ENCODE measurements at places on chromosomes 11 and 22.

GRCh38 chr11:117097014-117097388 is 1.2 kb downstream of the SIK3 start:
- DNase-seq: no peak

DNA sequence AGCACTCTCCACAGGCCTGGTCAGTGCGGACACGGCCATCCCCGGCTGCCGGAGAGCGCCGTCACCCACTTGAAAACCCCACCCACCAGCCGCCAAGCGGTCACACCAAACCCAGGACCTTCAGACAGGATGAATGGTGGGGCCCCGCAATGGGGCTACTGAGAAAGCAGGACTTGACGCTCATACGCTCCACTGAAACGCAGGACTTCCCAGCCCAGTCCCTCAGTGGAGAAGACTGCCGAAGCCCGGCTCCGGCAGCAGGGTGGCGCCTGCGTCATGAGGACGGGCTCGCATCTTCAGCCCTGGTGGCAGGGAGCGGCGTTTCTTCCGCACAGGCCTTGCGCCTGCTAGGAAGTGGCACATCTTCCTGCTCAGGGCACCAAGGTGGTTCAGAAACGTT is 15.3 kb upstream of the PHLDA2 start:
- no peak for DNase-seq

- no peak for DNase-seq
Measured at GRCh38 chr22:49833340-49834007, 5.8 kb upstream of the BRD1 start.

DNA sequence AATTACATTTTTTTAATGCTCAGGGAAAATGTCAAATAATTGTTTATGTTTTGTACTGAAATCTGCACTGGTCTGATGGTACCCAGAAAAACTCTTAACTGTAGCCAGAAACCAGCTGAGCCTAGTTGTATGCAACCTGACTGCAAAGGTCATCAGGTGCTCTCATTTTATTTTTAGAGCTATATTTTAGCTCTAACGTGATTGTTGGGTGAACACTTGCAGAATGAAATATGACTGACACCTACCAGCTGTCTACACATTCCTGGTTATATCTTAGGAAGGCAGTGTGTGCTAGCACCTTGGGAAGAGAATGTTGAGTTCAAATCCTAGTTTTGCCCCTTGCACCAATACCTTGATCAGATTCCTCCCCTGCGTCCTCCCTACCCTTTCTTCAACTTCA is 23.6 kb downstream of the PTPRJ start:
- no peak for DNase-seq

DNA sequence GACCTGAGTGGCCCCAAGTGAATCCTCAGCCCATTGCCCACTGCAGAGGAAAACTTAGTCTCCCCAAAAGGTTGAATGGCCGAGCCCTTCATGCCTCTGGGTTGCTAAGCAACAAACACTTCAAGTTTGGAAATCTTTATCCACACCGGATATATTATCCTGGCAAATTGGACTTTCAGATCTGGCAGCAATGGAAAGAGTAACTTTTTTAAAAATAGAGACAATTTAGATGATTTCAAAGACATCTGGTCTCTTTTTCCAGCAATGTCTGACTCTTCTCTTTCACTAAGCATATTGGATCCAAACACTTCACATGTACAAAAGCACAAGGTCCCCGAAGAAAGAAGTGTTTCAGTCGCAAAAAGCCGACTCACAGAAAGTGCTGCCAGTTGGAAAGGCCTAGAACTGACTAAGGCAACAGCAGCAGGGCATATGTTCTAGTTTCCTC is 505.3 kb downstream of the SOX6 start:
- no peak for DNase-seq

DNA sequence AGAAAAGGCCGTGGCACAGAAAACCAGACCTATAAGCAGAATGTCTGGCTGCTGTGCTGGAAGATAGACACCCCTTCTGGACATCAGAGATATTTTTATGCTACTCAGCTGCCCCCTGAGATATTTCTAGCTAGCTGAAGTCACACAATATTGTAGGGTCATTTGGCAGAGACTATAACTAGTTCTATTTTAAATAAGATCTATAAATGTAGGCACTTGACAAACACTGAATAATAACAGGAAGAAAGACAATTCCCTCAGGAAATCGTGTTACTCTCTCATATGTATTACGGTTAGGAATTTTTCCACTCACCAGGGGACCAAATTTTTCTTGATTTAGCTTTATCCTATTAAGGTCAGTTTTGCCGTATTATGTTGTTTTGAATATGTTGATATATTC is 845.4 kb downstream of the OPCML start:
- no peak for DNase-seq

GRCh38 chr11:68508425-68508824 is 47.9 kb downstream of the PPP6R3 start:
- DNase-seq: no peak

DNA sequence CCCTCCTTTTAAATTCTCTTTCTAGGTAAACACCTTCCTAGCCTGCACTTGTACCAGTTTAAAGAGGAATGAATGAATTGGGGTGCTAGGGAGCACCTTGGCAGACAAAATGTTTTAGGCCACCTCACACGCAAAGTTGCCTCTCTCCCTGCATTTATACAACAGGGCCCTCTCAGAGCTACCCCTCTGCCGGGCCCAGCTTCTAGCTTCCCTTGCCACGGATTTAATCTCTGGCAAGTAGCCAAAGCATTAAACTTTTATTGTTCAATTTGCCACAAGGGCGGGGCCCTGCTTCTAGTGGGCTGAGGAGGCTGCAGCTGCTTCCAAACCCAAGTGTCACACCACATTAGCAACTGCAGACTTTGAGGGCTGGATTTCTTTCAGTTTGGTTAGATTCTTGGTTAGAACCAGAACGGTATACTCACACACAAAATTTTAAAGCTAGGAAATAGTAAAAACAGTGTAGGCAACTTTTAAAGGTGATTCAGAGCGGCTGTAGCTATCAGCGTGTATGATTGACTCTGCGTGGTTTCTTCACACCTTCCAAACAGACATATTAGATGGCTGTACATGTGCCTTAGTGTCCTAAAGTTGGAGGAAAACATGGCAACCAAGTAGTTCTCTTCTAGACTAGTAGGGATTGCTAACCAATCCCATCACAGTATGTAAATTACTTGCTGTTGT is 6.5 kb downstream of the KREMEN1 start:
- DNase-seq: no peak

DNA sequence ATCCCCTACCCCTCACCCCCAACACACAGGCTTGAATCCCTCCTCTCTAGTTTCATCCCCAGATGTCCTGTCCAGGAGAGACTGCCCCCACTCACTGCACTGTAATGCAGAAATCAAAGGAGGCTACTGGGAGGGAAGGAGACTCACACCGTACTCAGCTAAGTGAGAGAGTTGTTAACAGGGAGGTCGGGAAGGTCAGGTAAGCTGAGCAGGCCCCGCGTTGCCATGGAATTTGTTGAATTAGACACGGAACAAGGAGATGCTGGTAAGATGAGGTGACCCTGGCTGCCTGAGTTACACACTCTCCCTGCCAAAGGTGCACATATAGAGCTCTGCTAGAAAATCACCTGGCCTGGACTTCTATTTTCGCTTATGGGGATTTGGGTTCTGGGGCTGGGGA is 197.9 kb downstream of the NXPE2 start:
- no peak for DNase-seq
